NCI-H187 (cell line): ENCODE measurements at places on chromosomes 5 and 9.

DNA sequence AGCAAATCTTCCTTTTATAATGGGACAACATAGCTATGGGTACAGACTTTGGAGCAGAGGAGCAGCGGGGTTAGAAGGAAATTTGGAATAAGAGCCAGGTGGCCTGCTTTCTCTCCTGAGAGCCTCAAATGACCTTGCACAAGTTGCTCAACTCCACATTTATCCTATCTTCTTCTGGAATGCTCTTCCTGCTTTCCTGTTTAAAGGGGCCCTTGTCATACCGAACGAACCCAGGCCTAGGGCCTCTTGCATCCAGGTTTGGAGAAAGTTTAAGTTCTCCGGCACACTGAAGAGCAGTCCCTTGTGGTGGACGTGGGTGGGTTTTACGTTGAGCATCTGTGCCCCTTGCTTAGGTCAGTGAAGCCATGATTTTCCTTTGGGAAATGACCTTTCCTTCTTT lies 197.9 kb upstream of the NR3C1 start:
- DNase-seq = no peak

DNA sequence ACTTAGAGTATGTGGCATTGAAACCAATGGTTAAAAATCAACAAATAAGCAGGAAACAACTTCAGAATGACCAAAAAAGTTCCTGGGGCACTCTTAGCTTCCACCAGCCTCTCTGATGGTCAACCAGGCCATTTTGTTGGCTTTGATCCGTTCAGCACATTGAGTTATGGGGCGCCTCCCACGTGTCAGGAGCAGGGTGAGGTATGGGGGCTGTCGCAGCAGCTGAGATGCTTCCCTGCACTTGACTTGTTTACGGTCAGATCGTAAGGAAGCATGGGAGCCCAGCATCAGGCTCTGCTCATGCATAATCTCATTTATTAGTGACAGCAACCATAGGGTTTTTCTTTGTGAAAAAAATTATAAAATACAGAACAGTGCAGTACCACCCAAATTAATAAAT lies 16.7 kb downstream of the SYK start:
- no peak for DNase-seq

- no peak for DNase-seq
These were observed 21.0 kb upstream of the TAF11L2 start for GRCh38 chr5:17477043-17477442.

DNA sequence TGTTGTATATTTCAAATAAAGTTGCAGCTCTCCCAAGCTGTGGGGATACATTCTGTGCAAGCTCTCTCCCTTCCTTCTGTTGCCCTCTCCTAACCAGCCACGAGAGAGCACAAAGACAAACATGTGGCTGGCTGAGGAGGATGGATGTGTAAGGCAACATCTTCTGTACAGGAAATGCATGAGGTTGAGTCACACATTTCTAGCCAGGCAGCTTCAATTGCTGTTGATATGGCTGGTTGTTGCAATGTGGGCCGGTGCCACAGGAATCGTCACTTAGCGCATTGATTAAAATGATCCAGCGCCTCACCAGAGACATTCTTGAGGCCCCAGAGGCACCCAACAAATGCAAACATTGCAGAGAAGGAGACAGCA lies 207.1 kb downstream of the ICE1 start:
- no peak for DNase-seq

- DNase-seq = no peak
These were observed 22.2 kb upstream of the MYOT start for GRCh38 chr5:137845472-137845871.

DNA sequence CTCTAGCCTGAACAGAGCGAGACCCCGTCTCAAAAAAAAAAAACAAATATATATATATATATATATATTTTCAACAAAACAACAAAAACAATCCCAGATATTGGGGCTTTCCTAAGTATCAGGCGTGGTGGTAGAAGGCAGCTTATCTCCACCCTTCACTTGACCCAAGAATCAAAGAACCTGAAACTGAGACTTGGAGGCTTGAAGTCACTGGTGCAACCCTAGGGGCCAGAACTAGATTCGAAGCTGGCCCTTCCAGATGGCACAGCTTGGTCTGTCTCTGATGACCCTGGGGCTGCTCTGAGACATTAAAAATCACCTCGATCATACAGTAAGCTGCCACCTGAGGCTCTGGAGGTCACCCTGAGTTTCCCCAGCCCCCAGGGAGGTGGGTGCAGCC lies 1.3 kb upstream of the KCNMB1 start:
- DNase-seq = no peak

GRCh38 chr5:127705120-127705892 lies 2.1 kb downstream of the CCDC192 start:
- no peak for DNase-seq

GRCh38 chr5:151141535-151141934 lies 16.0 kb downstream of the ANXA6 start:
- no peak for DNase-seq

- no peak for DNase-seq
These were observed 33.5 kb downstream of the RAB24 start for GRCh38 chr5:177269976-177270375.
